ENCODE measurements at places on chromosomes 5 and 9.

DNA sequence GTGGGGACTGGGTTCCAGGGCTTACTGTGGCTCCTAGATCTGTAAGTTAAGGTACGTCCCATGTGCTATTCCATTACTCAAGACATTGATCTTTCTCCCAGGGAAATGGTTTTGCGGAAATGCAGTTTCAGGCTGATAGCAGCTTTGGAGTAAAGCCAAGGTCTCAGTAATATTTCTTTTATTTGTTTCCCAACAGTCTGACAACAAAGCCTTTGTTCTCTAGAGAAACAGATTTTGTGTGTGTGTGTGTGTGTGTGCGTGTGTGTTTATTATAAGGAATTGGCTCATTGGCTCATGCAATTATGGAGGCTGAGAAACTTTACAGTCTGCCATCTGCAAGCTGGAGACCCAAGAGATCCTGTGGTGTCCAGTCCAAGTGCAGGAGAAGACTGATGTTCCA, 12.1 kb upstream of the POC5 start:
- DNase-seq = no peak

DNA sequence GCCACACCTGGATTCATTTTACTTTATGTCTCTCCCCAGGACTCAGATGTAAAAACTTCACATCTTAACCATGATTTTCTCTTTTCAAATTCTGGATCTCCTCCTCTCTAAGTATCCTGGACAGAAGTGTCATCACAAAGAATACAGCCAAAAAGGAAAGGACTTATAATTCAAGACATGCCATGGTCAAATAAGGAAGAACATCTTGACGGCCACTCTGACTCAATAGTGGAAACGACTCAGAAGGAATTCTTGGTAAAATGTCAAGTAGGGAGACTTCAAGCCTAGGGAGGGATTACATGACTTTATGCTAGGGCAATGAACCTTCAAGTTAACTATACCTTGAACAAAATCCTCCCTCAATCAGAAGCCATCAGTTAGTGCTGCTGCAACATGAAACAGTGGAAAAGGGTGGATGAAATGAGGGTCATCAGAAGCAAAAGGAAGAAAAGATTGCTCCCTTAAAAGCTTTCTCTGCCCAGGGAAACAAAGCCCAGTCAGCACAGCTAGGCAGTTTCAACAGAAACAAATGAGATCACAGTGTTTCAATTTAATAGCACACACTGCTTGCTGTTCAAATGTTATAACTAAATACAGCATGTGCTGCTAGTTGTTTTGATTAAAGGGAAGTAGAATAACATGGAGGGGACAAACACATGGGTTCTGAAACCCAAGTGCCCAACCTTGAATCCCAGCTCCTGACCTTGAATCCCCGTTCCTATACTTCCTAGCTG, 101.4 kb downstream of the LPAR1 start:
- DNase-seq = no peak

DNA sequence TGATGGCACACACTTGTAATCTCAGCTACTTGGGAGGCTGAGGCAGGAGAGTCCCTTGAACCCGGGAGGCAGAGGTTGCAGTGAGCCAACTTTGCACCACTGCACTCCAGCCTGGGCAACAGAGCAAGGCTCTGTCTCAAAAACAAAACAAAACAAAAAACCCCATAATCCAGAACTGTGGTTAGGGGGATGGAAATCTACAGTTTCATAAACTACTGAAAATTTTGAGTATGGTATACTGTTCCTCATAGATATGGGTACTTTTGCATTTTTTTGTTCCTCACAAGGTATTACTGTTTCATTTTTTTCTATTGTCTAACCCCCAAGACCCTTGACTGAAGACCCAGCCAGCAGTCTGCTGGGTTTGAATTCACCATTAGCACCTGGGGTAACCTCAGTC, 52.2 kb upstream of the MAP3K1 start:
- DNase-seq = no peak

- no peak for DNase-seq
Measured at GRCh38 chr5:10726913-10727517, 34.0 kb downstream of the DAP start.

- DNase-seq = no peak
Measured at GRCh38 chr5:121384359-121384758, 467.3 kb upstream of the FTMT start.

DNA sequence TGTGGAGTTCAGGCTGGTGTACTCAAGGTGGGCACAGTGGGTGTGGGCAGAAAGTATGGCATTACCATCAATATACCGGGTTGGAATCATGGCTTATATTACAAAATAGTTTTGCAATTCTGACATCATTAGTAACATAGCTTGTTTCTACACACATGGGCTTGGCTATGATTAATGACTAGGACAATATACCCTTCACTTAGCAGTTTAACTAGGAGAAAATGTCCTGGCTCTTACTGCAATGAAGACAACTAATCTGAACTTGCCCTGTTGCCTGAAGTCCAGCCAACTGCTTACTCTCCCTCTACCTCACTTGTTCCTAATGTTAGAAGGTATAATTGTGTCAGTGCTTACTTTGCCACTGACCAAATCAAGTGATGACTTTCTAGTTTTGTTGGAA, 612.5 kb downstream of the EFNA5 start:
- DNase-seq = no peak

DNA sequence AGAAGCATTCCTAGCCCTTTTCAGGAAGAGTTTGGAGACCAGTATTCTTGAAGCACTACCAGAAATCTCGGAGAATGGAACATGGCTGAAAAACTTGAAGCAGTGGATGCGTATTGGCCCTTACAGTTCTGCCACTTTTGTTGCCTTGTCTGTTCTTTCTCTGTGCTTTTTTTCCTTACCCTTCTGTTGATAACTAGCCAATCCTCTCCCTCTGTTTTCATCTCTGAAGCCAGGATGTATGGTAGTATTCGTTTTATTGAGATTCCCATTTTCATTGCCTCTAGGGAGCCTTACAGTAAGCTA, 564 bp upstream of the CCNH start:
- no peak for DNase-seq

- no peak for DNase-seq
Measured at GRCh38 chr5:6859951-6860638, 146.9 kb downstream of the TENT4A start.

- no peak for DNase-seq
Measured at GRCh38 chr9:127318651-127319167, 54.1 kb downstream of the GARNL3 start.

DNA sequence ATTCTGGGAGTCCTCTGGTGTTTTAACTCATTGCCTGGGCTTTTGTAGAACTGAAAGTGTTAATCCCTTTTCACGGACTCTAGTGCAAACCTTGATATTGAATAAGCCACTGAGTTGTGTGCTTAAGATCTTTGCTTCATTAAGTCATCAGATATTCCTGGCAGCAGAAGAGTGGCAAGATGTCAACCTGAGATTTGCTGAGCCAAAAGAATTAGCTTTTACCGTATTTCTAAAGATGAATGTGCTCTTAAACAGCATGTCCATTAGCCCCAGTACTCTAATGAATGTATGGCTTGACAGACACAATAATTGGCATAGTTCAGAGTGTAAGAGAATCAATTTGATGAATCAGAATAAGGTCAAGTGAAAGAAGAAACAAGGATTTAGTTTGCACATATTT, 87.2 kb upstream of the CDH6 start:
- DNase-seq = no peak

- no peak for DNase-seq
Measured at GRCh38 chr9:11992866-11993265, 700.3 kb upstream of the TYRP1 start.

- DNase-seq = no peak
Measured at GRCh38 chr5:103718108-103718507, 155.5 kb upstream of the NUDT12 start.

GRCh38 chr5:144487207-144487606, 316.5 kb downstream of the KCTD16 start:
- no peak for DNase-seq

DNA sequence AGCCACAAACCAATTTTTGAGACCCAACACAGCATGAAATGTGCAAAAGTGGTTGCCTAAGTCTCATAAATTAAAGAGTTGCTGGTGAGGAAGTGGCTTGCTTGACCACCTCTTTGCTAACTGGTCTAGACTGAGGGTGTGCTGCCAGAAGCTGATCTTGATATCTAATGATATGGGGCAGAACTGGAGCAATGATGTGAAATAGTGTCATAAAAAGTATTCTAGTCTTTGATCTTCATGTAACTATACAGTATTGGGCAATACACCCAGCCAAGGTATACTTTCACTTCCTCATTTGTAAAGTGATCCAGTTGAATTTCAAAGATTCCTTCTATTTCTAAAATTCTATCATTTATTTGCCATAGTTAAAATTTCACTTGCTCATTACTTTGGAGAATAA, 5.9 kb upstream of the YTHDC2 start:
- peak; percentile 35 for DNase-seq

DNA sequence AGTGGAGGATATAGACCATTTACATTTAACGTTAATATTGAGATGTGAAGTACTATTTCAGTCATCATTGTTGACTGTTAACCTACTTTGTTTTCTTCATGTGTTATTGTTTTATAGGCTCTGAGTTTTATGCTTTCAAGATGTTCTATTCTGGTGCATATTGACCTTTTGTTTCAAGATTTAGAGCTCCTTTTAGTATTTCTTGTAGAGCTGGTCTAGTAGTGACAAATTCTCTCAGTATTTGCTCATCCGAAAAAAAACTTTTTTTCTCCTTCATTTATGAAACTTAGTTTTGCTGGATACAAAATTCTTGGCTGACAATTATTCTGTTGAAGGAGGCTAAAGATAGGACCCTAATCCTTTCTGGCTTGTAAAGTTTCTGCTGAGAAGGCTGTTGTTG, 91.3 kb downstream of the INVS start:
- DNase-seq = no peak

- no peak for DNase-seq
Measured at GRCh38 chr9:16191191-16191590, 638.3 kb downstream of the CCDC171 start.

GRCh38 chr9:6876195-6876894, 118.6 kb downstream of the KDM4C start:
- no peak for DNase-seq

DNA sequence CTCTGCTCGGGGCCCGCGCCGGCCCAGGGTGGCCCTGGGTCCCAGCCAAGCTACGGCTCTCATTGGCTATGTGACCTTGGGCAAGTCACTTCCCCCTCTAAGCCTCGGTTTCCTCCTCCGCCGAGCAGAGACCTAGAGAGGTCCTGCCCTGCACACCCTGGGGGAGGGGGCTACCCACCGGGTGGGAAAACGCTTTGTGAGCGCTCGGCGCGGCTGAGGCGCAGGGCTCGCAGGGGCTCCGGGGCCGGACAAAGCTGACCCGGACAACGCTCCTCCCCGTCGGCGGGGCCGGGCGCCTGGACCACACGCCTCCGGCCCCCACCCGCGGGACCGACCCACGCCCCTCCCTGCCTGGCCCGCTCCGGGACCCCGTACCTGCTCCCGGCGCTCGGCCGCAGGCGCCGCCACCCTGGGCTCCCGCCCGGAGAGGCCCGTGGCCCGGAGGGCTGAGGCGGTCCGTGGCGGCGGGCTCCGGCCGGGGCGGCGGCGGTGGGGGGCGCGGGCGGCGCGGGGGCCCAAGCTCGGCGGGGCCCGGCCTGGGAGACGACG, 85.7 kb upstream of the MELK start:
- peak; percentile 69 for DNase-seq

- peak; percentile 73 for DNase-seq
Measured at GRCh38 chr9:99052815-99053715, 51.8 kb upstream of the TGFBR1 start.

DNA sequence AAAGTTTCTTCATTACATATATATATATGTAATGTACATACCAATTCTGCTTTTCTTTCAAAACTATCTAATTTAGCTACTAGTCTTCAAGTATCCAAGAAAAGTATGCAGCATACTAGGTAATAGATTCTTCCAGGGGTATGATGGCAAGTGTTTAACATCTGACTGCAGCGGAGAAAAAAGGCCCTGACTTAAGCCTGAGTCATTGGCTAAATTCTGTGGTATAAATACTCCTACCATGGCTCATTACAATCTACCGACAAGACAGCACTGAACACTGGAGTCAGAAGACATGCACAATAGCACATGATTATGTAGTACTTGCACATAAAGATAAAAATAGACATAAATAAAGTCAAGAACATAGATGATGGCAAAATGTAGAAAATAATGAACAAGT, 439.9 kb downstream of the BRINP1 start:
- DNase-seq = no peak

DNA sequence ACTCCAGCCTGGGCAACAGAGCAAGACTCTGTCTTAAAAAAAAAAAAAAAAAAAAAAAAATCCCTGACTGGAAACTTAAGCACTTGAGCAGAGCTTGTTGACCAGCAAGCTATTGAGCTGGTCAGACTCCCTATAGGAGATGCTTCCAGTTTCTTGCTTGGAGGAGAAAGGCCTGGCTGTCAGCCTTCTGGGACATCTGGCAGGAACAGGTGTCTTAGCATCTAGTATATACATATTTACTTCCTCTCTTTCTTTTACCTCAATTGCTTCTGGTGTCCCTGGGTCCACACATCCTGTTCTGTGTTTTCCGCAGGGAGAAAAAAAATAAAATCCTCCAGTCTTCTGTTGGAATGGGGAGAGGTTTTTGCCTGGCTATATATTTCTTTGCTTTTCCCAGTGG, 60.1 kb downstream of the PRKACG start:
- DNase-seq = no peak

DNA sequence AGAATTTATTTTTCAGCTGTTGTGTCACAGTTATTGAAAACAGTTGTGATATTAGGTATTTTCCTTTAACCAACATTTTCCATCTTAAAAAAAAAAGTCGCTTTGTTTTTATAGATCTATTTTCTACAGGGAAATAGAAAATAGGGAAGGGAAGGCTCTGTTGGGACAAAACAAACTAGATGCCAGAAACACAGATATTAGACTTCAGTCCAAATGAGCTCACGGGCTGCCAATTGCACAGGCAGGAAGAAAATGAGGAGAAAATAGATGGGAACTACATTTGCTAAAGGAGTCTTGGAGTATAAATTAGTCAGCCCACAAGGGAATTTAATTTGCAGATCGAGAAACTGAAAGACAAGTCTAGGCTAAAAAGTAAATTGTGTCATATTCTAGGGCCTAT, 21.4 kb upstream of the ISOC1 start:
- no peak for DNase-seq

DNA sequence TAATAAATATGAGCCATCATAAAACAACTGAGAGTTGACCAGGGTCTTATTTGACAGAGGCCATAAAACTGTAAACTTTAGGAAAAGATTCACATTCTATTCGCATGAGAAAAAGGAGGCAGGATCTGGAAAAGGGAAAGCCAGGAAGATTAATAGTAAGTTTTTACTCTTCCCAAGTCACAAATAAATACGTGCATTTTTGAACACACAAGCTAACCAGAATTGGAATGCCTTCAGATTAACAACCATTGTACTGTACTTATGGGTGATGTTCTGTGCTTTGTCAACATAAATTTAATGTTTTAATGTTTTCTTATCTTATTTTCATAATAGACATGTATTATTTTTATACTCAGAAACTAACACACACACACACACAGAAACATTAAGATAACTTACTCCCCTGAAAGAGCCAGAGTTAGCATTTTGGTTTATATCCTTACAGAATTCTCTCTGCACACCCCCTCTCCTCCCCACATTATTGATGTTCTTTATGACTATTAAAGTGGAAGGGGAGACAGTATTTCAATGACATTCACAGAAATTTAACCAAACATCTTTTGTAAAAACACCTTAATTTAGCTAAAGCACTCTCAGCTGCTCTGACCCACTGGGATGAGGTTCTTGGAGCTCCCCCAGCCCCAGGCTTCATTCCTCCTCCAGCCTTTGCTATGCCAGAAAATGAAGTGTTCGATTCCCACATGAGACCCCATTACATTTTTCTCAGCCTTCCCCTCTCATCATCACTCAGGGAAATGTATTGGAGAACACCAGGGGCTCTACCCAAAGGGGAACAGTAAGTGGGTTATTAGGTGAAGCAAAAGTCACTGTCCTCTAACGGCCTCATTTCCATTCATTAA, 155.5 kb downstream of the ESM1 start:
- no peak for DNase-seq
